ENCODE measurements at places on chromosomes 4 and X.
A peak's percentile ranks its signal among the peaks of the same experiment; 100 is the strongest.

DNA sequence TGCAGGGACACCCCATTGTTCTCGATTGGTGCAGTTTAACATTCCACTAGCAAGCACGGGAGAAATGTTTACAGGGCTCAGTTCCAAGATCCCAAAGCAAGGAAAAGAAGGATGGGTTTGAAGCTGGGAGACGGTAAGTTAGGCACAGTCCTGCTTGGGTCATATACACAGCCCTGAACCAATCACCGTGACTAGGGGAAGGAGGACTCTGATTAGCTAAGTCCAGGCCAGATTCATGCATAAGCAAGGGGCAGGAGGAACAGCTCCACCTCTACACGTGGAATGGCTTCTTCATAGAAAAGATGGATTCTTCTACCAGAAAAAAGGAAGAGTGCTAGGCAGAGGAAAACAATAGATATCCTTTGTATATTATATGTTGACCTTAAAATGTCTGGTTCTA lies 11.0 kb upstream of the EXOC1L start:
- DNase-seq, result no peak

DNA sequence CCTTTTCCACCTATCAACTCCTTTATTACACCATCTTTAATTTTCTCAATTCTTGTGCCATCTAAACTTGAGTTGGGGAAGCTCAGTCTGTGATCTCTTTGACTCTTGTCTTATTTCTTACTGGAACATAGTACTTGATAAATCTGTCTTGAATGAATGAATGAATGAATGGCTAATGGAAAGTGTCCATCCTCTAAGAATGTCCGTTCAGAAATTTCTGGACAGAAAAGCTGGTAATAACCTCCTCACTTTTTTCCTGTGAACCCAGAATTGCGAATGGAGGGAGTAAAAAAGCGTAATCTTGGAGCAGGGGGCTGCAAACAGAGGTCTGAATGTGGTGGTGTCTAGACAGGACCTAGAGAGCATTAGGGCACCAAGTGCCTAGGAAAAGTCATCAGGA lies 9.4 kb upstream of the CLTRN start:
- no peak for DNase-seq

- no peak for DNase-seq
Measured at GRCh38 chr4:187413564-187414358, 581.8 kb upstream of the ZFP42 start.

GRCh38 chr4:107885865-107886264 lies 45.5 kb upstream of the CYP2U1 start:
- DNase-seq, result no peak

- DNase-seq, result no peak
Measured at GRCh38 chr4:36187723-36188333, 56.5 kb downstream of the ARAP2 start.

GRCh38 chr4:19992471-19993093 lies 259.1 kb upstream of the SLIT2 start:
- no peak for DNase-seq

- no peak for DNase-seq
Measured at GRCh38 chr4:73189274-73189810, 69.3 kb downstream of the ANKRD17 start.

DNA sequence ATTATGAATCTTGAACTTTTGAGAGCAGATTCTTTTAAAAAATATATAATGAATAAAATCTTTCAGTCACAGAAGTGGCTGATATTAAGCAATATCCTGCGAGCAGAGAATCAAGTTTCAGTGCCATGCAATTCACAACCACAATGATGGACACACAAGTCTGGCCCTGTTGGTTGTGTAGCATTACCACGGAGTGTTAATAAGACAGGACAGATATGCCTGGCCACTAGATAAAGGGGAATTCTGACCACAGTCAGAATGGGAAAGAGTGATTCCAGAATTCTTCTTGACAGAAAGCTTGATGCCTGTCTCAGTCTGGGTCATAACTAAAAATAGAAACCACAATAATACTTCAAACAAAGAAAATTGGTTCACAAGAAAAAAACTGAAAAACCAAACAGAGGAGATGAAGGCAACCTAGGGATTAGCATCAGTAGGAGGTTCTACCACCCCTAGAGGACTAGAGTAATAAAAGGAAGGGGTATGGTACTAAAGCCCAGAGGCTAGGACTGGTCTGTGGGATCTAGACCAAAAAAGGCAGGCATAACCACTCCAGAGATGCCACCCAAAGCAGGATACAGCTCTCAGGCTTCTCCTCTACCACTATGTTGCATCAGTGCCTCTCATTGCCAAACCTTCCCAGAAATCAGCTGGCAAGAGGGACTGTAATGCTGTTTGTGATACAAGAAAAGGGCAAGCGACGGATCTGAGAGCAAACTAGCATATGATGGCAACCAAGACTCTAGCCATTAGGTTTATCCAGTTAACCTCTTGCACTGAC lies 59.0 kb downstream of the RNF150 start:
- DNase-seq, result no peak

GRCh38 chrX:107676559-107677378 lies 48.5 kb downstream of the PRPS1 start:
- peak; percentile 42 for DNase-seq

DNA sequence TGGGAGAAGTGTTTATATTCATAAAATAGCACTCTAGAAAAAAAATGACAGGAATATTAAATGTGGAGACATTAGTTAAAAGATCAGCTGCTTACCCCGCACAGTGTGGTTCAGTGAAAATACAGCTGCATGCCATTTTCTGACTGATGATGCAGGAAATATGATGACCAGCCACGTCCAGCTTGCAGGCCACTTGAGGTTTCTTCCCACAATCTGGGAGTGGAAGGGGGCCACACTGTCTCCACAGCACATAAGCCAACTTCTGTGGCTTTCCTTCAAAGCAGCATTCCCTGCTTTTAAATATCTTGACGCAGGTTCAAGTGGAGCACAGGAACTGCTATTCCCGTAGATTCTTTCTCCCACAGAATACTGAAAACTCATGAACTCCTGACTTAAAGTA lies 173.4 kb upstream of the GALNT7 start:
- DNase-seq, result no peak

DNA sequence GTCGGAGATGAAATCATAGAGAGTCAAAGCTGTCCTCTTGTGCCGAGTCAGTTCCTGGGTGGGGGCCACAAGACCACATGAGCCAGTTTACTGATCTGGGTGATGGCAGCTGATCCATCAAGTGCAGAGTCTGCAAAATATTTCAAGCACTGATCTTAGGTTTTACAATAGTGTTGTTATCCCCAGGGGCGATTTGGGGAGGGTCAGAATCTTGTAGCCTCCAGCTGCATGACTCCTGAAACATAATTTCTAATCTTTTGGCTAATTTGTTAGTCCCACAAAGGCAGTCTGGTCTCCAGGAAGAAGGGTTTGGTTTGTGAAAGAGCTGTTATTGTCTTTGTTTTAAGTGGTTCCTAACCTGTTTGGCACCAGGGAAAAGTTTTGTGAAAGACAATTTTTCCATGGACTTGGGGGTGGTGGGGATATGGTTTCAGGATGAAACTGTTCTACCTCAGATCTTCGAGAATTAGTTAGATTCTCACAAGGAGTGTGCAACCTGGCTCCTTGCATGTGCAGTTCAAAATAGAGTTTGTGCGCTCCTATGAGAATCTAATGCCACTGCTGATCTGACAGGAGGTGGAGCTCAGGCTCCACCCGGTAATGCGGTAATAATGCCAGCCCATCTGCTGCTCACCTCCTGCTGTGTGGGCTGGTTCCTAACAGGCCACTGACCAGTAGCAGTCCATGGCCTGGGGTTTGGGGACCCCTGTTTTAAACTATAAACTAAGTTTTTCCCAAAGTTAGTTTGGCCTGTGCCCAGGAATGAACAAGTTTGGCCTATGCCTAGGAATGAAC lies 29.2 kb downstream of the METAP1 start:
- no peak for DNase-seq

- no peak for DNase-seq
Measured at GRCh38 chr4:93409035-93409434, 419.5 kb upstream of the ATOH1 start.

DNA sequence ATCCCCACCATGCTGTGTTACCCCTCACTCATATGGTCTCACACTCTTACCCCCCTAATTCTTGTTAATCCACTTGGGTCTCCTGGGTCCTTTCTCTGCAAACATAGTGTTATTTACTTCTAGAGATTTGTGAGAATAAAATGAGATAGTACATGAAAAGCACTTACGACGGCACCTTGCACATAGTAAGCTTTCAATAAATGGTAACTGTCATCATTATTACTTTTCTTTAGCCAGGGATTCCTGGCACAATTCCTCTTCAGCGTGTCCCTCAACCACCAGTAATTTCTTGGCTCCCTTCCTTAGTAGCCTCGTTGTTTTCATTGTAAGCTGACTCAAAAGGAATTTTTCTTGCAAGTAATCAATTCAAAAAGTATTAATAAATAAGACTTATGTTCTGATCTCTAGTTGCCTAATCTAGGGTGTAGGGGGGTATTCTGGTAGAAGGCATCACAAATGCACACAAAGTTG lies 30.1 kb upstream of the RBMX start:
- no peak for DNase-seq

DNA sequence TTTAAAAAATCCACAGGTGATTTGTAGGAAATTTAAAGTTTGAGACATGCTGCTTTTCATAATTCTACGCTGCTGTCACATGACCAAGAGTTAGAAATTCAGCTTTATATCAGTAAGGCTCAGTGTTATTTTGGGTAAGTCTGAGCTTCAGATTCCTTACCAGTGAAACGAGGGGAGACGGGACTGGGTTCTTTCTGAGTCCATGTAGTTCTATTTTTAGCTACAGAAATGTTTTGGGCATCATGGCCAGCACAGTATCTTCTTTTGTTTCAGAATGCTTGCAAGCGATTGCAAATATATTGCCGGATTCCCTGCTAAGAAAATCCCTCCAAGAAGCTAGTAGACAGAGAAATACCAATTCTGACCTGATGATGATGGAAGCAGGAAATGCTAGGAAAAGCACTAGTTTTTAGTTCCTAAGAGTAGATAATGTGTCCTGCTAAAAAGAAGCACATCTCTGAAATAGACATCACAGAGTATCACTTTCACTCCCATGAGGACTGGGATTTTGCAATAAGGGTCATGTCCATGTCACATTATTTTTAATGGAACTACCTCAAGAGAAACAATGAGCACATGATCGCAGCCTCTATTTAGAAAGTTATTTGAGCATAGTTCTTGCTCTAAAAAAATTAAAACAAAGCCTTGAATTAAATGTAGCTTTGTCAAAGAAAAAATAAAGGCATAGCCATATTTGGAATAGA lies 10.9 kb downstream of the ATP1B4 start:
- no peak for DNase-seq

DNA sequence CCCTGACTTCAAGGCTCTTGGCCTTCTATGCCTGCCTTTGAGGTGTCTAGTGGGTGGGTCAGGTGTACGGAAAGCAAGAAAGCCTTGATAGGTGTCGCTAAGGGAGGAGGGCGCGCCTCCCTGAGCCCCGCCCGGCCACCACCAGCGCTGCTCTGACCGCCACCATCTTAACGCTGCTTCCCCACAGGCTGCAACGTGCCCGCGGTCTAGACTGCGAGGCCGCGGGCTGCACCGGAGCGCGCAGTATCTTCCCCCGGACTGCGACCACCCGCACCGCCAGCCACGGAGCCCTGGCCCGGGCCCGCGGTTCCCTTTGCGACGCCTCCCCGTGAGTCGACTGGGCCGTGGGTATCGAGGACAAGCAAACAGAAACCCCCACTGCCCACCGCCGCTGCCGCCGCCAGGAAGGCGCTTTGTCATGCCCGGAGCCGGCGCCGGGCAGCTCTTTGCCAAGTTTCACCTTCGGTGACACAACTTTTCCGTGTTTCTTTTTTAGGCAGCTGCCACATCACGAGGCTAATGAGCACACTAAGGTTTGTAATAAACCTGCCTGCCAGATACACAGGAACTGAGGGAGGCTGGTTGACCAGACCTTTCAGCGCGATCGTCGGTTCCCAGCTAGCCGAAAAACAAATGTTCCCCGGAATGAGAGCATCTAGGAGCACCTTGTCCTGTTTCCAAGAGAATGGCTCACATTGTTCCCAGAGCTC lies 335.8 kb upstream of the F9 start:
- DNase-seq, result no peak

- DNase-seq, result no peak
Measured at GRCh38 chr4:175346376-175346775, 428.2 kb downstream of the ADAM29 start.

DNA sequence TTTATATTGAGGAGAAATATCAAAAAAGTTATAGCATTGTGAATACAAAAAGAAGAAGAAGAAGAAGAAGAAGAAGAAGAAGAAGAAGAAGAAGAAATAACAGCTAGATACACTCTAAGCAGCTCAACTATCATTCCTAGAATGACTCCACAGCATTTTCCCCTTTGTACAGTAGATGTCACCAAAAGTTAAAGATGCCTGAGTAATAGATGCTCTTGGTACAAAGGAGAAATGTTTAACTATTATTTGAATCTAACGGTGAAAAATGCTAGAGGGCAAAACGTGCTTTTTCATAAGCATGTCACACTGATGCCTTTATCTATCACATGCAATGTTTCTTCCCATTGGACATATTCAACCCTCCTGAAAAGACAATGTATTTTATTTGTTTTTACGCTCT lies 178.4 kb upstream of the GPRIN3 start:
- no peak for DNase-seq

DNA sequence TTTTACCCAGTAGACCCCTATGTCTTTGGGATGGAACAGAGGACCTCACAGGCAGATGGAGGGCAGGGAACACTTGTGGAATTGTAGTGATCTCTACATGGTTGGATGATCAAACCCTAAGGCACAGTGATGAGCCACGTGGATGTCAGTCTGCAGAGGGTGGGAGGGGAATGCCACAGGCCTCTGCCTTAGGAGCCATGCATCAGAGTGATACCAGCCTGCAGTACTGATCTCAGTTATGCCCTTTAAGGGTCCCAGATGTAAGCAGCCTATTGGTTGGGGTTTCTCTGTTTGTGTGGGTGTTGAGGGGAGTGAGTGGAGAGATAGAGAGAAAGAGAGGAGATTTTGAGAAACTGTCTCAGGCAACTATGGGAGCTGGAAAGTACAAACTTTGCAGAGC lies 39.9 kb upstream of the XAGE1B start:
- DNase-seq, result no peak

- DNase-seq, result no peak
Measured at GRCh38 chrX:9204560-9204959, 170.6 kb upstream of the FAM9B start.

DNA sequence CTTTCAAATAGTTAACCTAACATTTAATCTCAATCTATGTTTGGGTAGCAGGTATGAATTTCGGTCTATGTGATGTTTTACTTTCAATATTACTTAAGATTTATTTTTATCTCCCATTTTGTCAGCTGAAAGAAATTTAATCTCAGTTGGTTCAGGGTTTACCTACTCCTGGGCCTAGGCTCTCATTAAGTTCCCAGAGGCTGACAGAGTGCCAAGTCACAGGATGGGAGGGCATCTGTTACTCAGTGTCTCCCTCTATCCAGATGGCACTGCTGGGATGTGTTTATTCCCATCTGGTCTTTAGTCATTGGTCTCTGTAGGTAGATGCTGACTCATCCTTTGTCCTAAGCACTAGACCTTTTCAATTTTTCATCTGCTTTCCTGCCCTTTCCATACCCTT lies 129.4 kb upstream of the ARSJ start:
- DNase-seq, result no peak

GRCh38 chr4:130563185-130563888 lies 1467.4 kb downstream of the C4orf33 start:
- DNase-seq, result no peak

Measured in activated T-cell treated with anti-CD3 and anti-CD28 coated beads for 48 hours (primary cell).